ENCODE measurements at places on chromosomes 16 and 17.

- no peak for DNase-seq
Measured at GRCh38 chr17:79054200-79054960, 20.2 kb upstream of the ENGASE start.

DNA sequence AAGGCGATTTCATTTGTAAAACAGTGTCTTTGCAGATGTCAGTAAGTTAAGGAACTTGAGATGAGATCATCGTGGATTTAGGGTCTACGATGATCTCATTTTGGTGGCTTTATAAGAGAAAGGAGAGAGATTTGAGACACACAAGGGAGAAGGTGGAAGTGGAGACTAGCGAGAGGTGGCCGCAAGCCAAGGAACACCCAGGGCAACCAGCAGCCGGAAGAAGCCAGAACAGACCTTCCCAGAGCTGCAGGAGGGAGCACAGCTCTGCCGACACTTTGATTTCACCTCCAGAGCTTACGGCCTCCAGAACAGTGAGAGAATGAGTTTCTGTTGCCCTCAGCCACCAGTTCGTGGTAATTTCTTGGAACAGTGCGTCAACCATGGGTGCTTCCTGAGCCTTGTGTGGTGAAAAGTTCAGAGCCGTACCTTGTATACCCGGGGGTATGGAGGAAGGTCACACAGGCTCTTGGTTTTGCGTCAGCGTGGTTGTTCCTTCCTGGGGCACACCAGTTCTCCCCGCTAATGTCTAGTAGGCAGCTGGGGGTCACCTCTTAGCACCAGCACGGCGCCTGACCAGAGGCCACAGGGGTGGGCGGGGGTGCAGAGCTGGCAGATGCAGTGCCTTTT, 12.9 kb upstream of the SEC14L1 start:
- no peak for DNase-seq

- DNase-seq = no peak
Measured at GRCh38 chr16:47069313-47069712, 74.4 kb downstream of the NETO2 start.

DNA sequence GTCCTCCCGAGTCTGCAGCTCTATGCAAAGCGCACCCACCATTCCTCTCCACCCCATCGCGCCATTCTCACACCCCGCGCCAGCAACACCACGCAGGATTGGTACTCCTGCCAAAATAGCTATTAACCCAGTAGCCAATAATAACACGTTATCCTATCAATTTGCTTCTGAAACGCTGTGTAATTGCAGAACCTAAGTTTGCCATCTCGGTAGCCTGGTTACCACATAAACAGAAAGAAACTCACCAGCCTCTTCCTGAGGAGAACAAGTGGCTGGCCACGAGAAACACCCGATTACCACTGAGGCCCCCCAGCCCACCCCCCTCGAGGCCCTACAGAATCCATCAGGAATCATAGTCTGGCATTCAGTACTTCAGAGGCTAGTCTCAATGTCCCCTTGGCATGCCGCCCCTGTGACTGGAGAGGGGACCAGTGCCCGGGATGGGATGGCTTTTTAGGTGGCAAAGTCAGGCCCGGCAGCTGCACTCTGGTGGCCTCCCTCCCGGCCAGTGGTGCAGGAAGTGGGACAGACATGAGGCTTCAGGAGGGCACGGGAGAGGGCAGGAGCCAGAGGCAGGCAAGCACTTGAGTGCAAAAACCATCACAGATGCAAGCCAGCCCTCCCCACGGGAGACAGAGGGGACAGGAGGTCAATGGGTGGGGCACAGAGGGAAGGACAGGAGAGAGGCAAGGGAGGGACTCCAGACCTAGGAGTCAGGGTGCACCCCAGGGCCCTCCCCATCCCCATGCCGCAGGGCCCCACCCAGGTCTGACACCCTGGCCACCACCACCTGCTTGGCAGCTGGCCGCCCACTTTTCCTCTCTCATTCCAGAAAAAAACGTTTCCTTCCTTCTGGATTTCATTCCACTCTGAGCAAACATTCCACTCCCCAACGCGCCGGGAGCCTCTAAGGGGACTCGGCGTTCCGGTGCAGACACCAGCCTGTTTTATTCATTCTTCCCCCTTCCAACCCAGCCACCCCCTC, 192.5 kb downstream of the ZNF423 start:
- no peak for DNase-seq

DNA sequence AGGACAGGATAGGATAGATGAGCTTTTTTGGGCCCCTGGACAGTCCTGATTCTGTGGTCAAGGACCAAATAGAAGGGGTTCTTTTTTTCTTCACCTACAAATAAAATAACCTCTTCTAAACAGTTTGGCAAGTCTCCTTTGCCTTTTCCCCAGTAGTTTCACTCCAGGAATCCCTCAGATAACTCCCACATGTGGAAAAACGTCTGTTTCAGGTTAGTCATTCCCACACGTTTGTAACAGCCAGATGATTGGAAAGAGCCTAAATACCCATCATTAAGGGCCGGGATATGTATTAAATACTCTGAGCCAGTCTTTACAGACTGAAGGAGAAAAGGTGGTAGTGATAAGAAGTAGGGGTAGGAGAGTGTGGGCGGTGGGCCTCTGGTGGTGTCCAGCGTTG, 58.3 kb downstream of the PLD6 start:
- DNase-seq = no peak

DNA sequence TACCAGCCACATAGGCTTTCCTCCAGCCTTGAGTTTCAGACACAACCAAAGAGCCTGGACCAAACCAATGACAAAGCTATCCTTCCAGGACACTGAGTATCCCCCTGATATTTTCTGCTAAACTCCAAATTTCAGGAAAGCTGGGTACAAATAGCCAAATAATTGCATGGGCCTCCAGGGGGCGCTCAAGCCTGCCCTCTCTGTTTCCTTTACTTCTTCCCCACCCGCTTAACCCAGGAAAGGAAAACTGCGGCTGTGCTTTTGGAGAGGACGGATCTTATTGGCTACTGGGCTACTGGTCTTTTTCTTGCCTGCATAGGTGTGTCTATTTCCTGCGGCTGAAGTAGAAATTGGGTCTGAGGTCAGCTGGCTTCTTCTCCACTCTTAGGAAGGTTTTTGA, 30.1 kb downstream of the GNGT2 start:
- DNase-seq = peak; percentile 63

- DNase-seq = no peak
Measured at GRCh38 chr17:16255481-16255921, 38.5 kb downstream of the PIGL start.

DNA sequence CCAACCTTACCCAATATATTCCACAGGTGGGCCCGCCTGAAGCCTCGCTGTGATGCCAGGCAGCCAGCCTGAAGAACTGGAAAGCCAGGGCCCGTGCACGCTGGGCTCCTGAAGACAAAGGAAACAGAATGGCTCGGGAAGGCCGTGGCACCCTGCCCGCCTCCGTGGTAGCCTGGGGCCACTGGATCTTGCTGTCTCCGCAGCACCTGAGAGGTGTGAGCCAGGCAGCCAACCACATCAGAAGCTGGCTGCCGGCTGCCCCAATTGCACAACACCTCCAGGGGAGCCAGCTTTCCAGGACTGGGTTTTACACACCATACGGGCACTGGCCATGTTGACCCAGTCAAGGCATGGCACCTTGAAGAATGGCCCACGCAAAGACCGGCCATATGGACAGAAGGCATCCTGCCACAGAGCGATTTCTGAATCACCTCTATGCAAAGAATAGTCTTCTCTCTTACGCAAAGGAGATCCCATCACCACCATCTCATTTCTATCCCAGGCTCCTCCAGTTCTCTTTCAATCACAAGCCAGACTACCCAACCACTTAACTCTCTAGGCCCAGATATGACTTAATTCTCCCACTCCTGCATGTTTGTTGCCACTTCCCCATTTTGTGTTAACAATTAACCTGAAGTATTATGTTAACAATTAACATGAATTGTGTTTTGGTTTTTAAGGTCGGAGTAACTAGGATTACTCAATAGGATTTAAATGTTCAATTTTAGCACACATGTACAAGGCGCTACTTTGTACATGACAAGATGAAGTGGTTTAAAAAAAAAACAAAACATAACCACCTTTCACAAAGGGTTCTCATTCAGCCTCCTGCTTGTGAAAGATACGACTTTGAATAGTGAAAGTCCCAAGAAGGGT, 32.1 kb downstream of the ZFHX3 start:
- no peak for DNase-seq

- peak; percentile 58 for DNase-seq
Measured at GRCh38 chr17:82551779-82552457, 32.4 kb downstream of the FOXK2 start.

GRCh38 chr17:29565643-29566472, 979 bp downstream of the ABHD15 start:
- peak; percentile 55 for DNase-seq

- DNase-seq = peak; percentile 51
Measured at GRCh38 chr17:77959926-77960521, 1.5 kb downstream of the TNRC6C start.
